ENCODE measurements at places on chromosomes 1 and 21.

- no peak for DNase-seq
These were observed 6.5 kb downstream of the PTP4A2 start for GRCh38 chr1:31931593-31932225.

DNA sequence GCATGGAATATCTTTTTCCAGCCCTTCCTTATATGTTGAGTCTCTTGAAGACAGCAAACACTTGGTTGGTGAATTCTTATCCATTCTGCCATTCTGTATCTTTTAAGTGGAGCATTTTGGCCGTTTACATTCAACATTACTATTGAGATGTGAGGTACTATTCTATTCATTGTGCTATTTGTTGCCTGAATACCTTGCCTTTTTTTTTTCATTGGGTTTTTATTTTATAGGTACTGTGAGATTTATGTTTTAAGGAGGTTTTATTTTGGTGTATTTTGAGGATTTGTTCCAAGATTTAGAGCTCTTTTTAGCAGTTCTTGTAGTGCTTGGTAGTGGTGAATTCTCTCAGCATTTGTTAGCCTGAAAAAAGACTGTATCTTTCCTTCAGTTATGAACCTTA is 60.6 kb upstream of the ASPM start:
- no peak for DNase-seq

- DNase-seq = no peak
These were observed at the start of gene NLRP3 for GRCh38 chr1:247415423-247416361. Gene NLRP3, plus strand, starts transcription at chr1:247416173. Its CDS starts 2,628 bp downstream, at chr1:247418801.

DNA sequence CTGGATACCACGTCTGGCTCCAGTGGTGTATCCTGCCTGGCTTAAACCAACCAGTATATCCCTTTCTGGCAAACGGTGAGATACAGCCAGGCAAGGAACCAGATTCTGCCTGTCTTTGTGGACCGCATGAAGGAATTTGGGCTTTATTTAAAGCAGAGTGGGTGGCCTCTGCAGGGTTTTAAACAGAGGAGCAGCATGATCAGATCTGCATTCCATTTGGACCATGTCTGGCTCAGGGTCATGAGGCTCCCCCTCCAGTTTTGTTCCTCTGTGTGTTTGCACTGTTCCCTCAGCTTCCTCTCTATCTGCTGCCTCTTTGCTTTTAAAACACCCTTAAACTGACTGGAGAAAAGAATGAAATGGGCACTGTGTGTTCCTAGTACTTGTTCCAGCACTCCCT is 195.0 kb downstream of the GIPC2 start:
- DNase-seq = no peak

DNA sequence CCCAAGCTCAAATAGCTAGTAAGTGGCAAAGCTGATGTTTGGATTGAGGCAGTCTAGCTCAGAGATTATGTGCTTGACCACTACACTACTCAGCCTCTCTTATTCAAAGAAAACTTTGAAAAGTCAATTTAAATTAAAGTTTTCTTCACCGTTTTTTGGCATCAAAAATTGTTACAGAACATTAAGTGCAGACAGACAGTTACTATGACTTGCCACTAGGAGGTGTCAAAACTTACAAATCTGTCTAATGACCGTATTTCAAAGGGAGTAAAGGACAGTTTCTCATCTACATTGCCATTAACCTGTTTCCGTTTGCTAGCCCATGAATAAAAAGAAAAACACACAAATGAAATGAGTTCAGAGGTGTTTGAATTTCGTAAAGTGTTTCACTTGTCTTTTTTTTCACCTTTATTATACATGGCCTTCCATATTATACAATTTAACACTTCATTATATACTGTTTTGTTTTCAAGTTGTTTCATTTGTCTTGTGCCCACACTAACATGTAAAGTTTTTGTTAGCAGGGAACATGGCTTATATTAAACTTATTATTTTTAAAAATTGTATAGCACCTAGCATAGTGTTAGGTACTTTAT is 57.4 kb upstream of the MTF2 start:
- peak; percentile 67 for DNase-seq

- no peak for DNase-seq
These were observed 243.4 kb downstream of the RGS7 start for GRCh38 chr1:241113557-241113956.

GRCh38 chr1:67586596-67586995 is 98.4 kb upstream of the GADD45A start:
- DNase-seq = no peak

GRCh38 chr1:916173-917075 is 7.3 kb upstream of the SAMD11 start:
- peak; percentile 73 for DNase-seq

DNA sequence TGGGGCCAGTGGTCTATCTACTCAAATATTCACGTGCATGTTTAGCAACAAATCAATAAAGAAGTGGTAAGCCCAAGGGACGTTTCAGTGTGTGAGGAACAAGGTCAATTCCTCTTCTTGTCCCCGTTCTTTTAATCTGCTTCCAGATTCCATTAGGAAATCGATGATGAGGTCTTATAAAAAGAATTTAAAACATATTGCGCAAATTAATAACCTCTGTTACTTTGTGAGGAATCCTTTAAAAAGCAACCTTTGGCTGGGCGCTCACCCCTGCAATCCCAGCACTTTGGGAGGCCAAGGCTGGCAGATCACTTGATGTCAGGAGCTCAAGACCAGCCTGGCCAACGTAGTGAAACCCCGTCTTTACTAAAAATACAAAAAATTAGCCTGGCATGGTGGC is 113.0 kb upstream of the TMPRSS2 start:
- DNase-seq = no peak

GRCh38 chr21:43938751-43939442 is 73.2 kb upstream of the TRAPPC10 start:
- DNase-seq = peak; percentile 91

- no peak for DNase-seq
These were observed 14.6 kb upstream of the PROX1 start for GRCh38 chr1:213973129-213973528.

DNA sequence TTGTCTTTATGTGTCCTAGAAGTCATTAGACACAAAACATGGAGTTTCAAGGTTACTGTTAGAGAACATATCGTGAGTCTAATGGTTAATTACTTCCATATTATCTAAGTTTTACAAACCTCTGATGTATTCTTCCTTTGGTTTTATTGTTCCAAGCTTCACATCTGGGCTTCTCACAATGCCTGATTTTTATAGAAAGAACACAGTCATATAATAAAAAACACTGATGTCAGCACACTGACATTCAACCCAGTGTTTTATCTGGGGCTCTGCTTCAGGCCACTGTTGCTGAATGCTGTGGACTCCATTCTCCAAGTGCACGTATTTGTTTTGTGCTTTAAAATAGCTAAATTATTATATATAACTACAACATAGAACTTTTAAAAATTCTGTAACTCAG is 232.9 kb downstream of the SMYD3 start:
- DNase-seq = no peak

DNA sequence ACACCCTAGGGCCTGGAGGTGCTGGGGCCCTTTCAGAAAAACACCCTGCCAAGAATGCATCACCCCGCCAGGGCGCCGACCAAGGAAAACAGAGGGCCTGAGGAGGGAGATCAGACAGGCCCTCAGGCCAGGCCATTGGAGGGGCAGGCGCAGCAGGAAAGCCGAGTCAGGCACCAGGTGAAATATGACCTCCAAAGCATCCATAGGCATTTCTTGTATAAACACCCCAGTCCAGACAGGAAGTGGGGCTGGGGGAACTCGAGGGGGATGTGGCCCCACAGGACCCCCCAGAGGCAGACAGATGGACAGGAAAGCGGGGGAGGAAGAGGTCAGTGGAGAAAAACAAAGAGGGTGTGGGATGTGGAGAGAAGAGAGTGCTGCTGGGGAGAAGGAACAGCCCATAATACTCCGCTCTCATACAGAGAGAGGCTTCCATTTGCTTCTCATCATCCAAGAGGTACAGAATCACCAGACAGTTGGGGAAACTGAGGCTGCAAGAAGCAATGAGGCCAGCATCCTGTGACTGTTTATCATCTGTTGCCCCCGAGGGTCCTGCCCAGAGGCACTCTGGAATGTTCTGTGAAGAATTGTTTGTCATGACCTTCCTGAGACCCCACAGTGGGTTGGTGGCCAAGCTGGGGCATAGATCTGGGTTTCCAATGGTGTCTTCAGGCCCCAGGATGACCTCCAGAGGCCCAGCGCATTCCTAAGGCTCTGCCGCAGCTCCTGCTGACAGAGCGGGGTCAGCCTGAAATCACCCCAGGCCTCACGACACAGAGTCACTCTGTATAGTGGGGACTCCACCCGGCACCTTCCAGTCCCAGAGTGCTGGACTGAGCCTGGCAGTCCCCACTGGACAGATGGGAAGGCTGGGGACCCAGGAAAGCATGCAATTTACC is 18.0 kb downstream of the TRIM62 start:
- no peak for DNase-seq

- no peak for DNase-seq
These were observed 2.1 kb downstream of the ITGB2 start for GRCh38 chr21:44918581-44919033.

DNA sequence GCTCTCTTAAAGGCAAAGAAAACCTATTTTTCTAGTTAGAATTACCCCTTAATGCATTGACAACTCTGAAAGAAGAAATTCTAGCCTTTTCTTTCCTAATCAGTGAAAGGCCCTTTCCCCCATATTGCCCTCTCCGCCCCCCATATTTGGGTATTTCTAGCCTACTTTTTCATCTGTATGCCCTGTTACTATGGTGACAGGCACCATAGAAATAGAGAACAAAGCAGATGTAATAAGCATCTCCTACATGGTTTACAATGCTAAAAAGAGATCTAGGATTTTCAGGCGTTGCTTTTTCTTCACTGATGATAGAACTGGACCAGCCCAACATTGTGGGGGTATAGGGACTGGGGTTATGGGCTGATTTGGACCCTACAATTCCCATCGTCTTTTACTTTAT is 14.5 kb downstream of the LRRC8B start:
- no peak for DNase-seq

DNA sequence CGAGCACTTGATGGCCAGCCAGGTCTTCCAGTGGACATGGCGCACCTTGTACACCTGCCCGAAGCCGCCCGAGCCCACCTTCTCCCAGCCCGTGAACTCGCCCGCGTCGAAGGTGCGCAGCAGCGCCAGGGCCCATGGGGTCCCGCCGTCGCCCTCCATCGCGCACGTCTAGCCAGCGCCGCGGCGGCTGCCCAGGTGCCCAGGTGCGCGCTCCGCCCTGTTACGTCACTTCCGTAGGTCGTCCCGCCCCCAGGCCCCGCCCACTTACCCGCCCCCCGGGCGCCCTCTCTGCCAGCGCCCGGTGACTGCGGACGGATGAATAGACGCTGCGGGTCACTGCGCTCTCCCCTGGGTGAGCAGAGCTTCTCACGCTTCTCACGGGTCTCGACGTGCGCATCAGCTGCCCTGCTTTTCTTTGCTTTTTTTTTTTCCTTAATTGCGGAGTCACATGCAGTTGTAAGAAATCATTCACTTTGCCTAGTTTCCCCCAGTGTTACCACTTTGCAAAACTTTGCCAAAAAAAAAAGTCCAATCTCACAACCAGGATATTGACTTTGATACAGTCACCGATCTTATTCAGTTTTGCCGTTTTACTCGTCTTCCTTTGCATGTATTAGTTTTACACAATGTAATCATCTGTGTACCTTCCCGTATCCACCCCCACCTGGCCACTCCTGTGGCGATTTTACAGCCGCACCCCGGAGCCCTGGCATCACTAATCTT is at the start of gene RIPK4:
RIPK4 (minus strand) TSS at position 170 of the 723 bp plus-strand sequence; CDS start at position 159, 11 bp downstream.
- peak; percentile 42 for DNase-seq

GRCh38 chr21:36630485-36631206 is 68.3 kb upstream of the SIM2 start:
- peak; percentile 38 for DNase-seq

DNA sequence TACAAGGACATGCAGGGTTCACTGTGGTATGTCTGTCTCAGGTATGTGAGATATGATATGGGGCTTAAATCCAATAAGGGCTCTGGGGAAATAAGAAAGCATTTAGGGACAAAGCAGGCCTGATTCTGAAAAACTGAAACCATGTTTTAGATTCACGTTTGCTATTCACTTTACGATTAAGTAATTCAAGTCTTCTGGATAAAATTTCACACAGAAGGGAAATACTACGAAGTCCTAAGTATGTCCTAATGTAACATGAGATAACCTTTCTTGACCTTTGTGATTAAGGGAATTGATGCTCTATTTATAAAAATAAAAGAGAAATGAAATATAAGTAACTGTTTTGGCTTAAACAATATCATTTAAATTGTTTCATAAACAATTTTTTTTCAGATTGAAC is 55.4 kb downstream of the HNRNPR start:
- no peak for DNase-seq

- DNase-seq = no peak
These were observed 90.0 kb downstream of the PAPPA2 start for GRCh38 chr1:176552999-176553398.

DNA sequence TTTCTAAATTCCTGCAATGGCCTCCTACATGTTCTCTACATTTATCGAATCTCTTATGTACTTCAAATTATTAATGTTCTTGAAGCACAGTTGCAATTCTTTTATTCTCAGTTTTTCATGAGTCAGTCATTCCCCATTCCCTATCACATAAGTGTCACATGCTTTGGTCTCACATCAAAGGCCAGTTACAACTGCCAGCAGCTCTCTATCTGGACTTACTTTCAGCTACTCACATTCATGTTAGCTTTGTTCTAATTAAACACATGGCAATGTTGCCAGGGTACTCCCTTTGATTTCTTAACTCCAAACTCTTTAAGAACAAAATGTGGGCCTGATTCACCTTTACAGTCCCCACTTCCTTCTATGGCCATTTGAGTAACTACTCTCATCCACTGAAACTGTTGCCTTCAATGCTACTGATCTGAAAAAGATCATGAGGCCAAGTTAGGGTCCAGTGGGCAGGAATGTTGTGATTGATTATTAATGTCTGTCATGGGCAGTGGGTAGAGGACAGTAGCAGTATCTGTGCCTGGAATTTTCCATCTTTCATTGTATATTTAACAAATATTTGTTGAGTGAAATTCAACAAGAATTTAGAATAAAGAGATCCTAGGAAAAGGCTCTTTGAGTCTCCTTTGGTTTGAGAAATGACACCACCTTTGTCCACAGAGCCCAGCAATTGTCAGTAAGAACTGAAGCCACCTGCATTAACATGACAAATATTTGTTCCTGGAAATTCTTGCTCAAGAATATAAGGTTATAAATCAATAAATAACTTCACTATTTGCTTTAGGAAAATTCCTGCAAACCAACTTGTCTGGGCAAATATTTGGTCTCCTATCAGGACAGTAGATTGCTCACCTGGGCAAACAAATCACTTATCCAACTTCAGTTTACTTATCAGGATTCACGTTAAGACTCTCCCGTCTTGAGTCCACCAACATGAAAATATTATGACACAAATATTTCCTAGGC is 153.6 kb upstream of the SAMSN1 start:
- DNase-seq = no peak

- no peak for DNase-seq
These were observed 28.8 kb downstream of the MAN1A2 start for GRCh38 chr1:117396074-117396473.

GRCh38 chr1:20612221-20612746 is 21.0 kb upstream of the PINK1 start:
- DNase-seq = peak; percentile 25
